ENCODE measurements at places on chromosomes 7 and 10.
A peak's percentile ranks its signal among the peaks of the same experiment; 100 is the strongest.

DNA sequence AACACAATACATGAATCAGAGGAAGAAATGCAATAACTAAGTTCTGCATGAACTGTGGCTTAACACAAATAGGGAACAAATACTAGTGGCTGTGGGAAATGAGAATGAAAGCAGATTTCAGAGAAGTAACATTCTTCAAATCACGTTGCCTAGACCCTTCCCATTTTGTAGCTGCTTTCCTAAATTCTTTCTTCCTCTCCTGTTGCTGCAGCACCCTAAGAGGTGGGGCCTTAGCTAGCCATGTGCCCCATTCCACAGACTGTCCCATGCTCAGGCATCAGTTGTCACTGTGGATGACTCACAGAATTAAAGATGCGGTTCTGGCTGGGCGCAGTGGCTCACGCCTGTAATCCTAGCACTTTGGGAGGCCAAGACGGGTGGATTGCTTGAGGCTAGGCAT is 704.7 kb upstream of the C7orf33 start:
- no peak for DNase-seq

- DNase-seq: no peak
These were observed 2.5 kb upstream of the PILRA start for GRCh38 chr7:100370746-100371145.

GRCh38 chr10:107741971-107742370 is 577.5 kb upstream of the SORCS1 start:
- no peak for DNase-seq

DNA sequence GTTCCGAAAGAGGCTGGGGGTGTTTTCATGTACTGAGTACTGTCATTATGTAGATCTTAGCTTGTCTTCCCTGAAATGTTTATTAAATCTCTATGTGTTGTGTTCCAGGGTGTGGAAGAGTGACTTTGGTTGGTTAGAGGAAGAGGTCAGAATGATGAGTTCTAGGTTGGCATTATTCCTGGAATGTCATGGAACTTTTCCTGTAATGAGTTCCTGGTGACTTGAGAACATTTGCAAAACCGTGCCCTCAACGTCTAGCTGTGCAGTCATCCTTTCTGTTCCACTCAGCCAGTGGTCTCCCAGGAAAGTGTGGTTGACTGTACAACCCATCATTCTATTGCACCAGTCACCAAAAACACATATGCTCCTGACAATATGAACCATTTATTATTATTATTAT is 129.6 kb downstream of the BICC1 start:
- DNase-seq: peak; percentile 71

GRCh38 chr7:25959168-25959734 is 192.7 kb upstream of the NFE2L3 start:
- no peak for DNase-seq

DNA sequence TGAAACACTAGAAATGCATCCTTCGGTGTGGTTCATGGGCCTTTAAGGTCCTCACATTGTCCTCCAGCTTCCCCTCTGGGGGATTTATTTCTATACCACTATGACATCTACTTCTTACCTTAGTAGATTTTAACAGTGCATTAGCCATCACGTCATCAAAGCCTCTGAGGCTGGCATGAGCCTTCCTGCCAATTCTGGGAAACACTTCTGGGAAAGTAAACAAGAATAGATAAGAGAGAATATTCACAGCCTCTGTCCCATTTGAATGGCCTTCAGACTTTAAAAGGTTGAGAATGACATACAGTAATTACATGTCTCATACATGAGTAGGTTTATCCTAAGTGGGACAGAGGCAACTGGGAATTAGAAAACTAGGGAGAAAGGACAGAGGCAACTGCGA is 89.7 kb downstream of the AMPH start:
- no peak for DNase-seq

- DNase-seq: no peak
These were observed 51.2 kb upstream of the CDK13 start for GRCh38 chr7:39898867-39899266.

- no peak for DNase-seq
These were observed 32.2 kb upstream of the AQP1 start for GRCh38 chr7:30879139-30880124.

DNA sequence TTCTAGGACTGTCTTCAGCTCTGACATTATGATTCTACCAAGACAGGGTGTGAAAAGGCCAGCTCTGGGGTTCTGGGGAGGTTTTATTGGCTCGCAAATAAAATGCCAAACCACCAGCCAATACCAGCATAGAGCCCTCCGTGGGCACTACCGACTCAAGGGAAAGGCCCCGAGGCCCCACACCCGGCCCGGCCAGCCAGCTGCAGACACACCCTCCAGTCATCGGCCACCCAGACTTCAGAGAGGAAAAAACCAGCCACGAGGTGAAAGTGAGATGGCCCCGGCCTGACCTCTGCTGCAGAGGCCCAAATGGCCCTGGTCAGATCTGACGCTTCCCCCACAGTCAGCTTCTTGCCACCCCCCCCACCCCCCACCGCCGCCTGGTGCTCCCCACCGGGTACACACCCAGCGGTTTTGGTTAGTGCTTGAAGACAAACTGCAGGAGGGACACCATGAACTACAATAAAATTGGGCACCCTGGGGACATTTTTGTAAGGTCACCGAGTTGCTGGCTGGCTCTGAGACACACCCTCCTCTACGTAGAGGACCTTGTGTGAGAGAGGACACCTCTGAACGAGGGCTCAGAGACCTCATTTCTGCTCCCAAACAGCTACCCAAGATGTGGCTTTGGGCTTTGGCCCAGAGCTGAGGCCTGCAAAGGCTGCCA is 79.9 kb downstream of the PRKAG2 start:
- DNase-seq: no peak

DNA sequence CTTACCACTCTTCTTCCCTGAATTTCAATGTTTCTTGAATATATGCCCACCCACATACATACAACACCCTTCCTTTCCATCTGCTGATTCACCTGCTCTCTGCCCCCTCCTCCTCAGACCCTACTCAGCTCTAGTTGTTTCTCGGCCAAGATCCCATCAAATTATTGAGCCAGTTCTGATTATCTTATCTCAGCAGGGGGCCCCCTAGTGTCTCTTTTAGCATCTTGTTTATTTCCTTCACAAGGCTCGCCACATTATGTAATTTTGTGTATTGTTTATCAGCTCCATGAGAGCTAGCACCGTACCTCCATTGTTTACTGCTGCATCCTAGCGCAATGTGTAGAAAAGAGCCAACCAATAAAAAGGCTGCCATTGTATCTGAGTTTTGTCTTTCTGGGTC is 71.9 kb downstream of the FAM13C start:
- DNase-seq: no peak

- DNase-seq: peak; percentile 97
These were observed 22.4 kb upstream of the LRRC17 start for GRCh38 chr7:102890292-102890970.

GRCh38 chr7:33936503-33936902 is 31.2 kb downstream of the BMPER start:
- DNase-seq: no peak

- DNase-seq: no peak
These were observed 110.7 kb downstream of the CYTH3 start for GRCh38 chr7:6161463-6162330.

DNA sequence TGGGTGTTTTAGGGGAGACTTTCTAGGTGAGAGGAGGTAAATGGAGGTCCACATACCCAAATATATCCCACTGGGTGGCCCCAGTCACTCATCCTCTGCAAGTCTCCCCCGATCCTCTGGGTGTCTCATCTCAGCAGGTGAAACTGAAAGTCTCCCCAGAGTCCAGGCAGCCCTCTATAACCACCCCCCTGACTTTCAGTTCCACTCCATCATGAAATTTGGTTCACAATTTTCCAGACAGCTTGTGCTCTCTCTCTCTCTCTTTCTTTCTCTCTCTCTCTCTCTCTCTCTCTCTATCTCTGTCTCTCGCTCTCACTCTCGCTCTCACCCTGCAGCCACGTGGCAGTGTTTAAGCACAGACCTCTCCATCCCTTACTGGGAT is 56.7 kb upstream of the ELN start:
- DNase-seq: no peak

- no peak for DNase-seq
These were observed 59.1 kb downstream of the PDGFA start for GRCh38 chr7:460374-461116.

GRCh38 chr7:114937446-114937845 is 15.6 kb downstream of the MDFIC start:
- DNase-seq: no peak

- DNase-seq: no peak
These were observed 2.0 kb downstream of the GFRA1 start for GRCh38 chr10:116270771-116271592.

DNA sequence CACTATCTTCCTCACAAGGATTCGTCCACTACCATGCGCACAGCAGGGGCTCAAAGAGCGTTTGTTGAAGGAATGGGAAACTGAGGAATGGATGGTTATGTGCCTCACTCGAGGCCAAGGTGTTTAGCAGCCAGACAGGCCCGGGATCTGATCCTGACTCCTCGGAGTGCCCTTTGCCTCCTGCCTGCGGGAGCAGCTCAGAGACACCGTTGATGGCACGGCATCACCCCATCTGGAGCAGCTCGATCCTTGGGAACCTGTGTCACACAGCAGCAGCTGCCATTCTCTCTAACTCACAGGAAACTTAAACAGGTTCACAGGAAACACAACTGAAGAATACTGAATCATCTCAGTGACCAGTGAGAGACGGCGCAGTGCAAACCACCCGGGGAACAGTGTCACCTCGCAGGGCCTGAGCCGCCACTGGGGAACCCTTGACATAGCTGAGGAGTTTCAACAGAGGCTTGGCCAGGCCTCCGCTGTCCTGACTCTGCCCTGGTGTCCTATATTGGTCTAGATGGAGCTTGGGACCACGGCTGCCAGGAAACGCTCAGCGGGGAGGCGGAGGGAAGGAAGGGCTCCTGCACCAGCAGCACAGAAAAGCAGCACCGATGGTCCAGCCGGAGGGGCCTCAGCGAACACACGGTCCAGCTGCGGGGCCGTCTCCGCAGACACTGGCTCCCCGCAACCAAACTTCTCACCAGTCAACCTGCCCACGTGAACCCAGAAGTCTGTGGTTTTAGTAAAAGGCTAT is 169.4 kb downstream of the ADARB2 start:
- DNase-seq: no peak

DNA sequence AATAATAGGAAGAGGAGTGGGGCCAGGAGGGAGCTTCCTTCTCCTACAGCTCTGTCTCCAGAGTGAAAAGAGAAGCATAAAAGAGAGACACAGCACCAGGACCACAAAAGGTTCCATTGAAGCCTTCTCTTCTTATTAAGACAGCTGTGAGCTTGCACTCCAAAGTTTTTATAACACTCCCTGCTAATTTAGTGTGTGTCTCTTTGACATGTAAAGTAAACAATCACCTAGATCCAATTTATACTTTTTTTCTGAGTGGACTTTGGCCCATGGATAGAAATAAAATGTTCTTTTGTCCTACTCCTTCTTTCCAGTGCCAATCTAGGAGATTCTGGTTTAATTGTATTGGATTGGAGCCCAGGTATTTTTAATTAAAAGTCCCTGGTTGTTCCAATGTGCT is at the start of gene CYP2C8:
Gene CYP2C8 (minus strand): TSS at position 212 of the 400 bp plus-strand sequence. CDS start 95 bp downstream, at position 117.
- no peak for DNase-seq
